ENCODE measurements at places on chromosomes 1 and 21.

DNA sequence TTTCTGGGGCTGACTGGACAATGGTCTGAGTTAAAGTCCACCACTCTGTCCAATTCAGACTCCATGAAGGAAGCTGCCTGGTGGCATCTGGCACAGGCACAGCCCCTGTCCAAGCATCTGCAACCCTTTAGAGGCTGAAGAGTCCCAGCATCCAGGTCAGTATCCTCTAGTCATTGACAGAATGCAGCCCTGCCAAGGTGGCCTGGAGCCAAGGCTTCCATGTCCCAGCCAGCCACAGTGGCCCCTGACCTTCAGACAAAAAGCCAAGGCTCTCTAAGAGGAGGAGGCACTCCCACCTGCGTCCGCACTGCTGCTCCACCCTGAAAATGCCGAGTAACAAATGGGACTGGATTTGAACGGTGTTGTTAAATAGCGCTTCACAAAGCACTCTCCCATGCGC, 49.4 kb downstream of the KCNN3 start:
- DNase-seq: no peak

DNA sequence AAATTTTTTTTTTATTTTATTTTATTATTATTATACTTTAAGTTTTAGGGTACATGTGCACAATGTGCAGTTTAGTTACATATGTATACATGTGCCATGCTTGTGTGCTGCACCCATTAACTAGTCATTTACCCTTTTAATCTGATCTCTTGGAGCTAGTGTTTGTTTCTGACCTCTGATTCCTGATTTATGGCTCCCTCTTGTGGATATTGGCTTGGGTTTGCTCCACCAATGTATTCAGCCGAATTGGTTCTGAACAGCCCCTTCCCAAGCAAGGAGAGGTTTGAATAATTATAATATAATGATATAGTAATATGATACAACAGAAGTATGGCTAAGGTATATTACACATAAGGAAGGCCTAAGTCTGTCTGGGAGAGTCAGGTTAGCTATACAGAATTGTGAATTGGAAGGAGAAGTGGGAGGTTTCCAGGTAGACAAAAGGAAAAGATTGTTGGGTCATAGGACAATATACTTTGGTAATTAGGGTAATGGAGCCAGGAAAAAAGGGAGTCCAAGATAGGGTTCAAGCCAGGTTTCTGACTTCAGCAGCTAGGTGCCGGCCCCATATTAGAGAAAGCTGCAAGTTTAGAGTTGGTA, 53.1 kb upstream of the HMCN1 start:
- DNase-seq: no peak

DNA sequence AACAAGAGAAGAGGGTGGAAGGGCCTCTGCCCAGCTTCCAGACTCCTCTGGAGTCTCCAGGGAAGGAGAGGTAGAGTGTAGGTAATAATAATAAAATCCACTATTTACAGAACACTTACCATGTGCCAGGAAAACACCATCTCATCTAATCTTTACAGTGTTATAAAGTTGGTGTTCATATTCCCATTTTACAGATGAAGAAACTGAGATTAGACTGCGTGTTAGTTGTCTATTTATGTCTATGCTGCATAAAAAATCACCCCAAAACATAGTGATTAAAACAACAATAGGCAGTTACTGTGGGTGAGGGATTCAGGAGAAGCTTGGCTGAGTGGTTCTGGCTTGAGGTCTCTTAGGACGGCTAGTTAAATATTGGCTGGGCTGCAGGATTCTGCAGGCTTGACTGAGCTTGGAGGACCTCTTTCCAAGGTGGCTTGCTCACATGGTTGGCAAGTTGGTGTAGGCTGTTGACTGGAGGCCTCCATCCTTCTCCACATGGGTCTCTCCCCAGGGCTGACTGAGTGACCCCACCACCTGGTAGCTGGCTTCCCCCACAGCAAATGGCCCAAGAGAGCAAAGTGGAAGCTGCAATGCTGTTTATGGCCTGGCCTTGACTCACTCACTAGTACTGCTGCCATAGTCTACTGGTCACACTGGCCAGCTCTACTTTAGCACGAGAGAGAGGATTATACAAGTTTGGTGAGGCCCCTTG, 6.5 kb upstream of the ALX3 start:
- no peak for DNase-seq

GRCh38 chr1:24052220-24052619, 59.7 kb downstream of the MYOM3 start:
- no peak for DNase-seq

GRCh38 chr1:192905049-192905448, 96.2 kb downstream of the RGS2 start:
- no peak for DNase-seq

DNA sequence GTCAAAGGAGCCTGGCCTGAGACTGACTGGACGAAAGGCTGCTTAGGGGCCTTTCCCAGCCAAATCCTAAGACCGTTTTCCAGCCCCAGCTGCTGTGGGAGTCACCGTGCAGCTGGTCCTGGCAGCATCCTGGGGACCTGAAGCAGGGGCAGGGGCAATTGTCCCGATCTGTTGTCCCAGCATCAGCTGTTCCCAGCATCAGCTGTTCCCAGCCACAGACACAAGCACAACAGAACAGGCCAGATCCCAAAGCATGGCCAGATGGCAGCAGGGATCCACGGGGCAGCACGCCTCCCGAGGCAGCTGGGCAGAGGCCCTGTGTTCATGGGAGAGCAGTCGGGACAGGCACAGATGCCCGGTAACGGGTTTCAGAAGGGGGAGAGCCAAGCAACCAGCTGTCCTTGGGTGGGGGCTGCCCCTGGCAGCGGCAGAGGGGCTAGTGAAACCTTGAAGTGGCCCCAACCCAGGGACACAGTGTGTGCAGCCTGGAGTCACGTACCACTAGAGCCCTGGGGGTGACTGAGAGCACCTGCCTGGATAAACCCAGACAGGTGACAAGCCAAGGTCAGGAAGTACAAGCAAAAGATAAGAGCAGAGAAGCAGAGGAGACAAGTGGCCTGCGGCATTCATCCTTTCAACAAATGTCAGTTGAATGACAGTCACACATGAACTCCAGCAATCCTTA, 13.3 kb downstream of the CELA2B start:
- DNase-seq: no peak

DNA sequence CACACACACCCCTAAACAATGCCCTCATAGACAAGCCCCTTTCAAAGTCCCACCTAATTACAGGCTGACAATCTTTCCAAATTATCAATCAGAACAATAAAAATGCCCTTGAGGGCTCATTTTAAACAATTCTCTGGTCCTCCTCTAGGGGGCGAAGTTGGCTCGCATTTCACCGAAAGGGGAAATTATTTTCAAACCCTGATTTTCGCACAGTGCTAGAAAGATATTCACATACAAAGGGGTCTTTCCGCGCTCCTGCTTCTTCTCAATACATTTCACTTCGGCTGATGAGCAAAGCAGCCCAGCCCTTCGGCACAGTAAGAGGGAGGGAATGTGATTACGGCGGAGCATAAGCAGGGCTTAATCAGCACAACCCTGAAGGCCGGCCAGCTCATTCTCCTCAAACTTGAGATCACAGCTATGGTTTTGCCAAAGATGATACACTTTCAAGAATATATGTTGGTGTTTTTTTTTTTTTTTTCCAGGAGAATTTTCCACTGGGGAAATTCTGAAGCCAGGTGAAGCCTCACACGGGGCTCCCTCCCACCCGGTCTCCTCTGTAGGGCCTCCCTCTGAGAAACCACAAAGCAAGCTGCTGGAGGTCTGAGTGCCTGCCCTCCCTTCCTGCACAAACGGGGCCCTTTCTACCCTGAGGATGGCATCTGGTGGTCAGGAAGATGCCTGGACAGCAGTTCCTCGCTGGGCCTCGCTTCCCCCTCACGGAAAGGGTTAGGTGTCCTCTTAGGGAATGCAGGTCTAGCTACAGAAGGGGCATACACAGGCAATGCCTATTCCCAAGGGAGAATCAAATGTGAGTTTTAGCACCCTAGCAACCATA, 66.9 kb downstream of the GNG12 start:
- DNase-seq: no peak

GRCh38 chr1:9850442-9851162, 26.8 kb upstream of the CLSTN1 start:
- no peak for DNase-seq

GRCh38 chr1:71427066-71427465, 346.2 kb upstream of the ZRANB2 start:
- DNase-seq: no peak

- no peak for DNase-seq
Observed at GRCh38 chr1:157104598-157105293, 5.1 kb upstream of the ETV3L start.

DNA sequence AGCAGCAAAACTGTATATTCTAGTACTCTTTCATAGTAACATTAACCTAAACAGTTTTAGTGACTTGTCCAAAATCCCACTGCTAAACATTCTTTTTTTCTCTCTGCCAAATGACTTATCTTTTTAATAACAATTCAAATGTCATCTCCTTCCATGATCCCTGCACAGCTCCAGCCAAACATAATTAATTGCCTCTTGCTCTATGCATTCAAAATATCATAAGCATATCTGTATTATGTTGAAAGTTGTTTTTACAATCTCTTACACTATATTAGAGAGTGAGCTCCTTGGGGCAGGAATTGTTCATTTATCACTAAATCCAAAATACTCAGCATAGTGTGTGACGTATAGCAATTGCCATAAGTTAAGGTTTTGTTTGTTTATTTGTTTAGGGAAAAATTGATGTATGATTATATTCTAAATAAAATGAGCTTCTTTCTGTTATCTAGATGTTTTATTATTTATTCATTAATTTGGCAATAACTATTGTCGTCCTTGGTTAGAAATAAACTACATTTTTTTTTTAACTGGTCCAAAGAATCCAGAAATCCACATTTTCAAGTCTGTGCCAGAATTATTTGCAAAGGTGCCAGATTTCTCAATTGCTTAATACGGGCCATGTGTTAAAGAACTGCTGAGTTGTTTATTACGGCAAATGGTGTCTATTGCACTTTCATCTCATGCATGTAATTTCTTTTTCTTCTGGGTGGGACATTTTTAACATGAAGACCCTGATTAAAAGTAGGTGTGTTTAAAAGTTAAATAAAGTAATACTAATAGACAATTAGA, 577.2 kb upstream of the ZRANB2 start:
- DNase-seq: no peak
